LNCaP clone FGC (cell line): ENCODE measurements at places on chromosomes 4 and X.

- DNase-seq: no peak
Measured at GRCh38 chr4:80331693-80332092, 3.8 kb upstream of the CFAP299 start.

DNA sequence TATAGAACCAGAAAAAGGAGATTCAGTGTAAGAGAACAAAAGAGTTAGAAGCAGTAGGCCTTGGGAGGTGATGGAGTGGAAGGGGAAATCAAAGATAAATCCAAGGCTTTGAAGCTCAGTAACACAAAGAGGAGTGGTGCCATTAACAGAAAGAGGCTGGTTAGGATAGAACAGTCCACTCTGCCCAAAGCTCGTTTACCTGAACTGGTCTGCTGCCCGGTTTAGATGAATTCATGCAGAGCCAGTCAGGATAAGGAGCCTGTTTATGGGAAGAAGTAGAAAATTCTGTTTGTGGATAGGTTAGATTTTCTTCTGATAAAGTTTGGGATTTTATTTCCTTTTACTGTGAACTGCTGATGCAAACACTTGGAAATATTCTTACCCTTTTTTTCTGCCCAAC is 80.6 kb downstream of the HMGB2 start:
- DNase-seq: no peak

GRCh38 chr4:182748949-182749348 is 168.2 kb downstream of the DCTD start:
- DNase-seq: no peak

GRCh38 chr4:126018274-126018673 is 703.5 kb downstream of the FAT4 start:
- DNase-seq: no peak

GRCh38 chrX:24696294-24696693 is 2.6 kb downstream of the POLA1 start:
- DNase-seq: no peak

DNA sequence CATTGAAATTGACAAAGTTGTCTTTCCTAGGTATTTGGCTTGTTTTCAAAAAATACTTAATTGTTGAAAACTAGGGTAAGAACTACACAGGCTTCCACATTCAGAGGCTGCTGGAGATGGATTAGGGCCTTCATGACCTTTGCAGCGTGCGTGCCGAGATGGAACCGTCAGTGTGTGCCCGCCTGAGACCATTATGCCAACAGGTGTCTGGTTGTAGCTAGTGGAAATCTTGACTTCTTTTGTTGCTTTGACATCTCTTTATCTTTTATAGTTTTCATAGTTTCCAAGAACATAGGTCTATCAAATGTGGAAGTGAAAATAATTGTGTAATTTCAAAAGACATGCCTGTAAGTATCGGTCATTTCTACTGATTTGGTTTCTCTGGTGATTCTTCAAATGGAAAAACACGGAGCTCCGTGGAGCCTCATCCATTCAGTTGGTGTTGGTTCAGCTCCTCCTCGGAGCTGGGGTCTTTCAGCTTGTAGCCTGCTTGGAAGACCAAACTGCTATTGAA is 38.9 kb upstream of the CLCN4 start:
- DNase-seq: no peak

DNA sequence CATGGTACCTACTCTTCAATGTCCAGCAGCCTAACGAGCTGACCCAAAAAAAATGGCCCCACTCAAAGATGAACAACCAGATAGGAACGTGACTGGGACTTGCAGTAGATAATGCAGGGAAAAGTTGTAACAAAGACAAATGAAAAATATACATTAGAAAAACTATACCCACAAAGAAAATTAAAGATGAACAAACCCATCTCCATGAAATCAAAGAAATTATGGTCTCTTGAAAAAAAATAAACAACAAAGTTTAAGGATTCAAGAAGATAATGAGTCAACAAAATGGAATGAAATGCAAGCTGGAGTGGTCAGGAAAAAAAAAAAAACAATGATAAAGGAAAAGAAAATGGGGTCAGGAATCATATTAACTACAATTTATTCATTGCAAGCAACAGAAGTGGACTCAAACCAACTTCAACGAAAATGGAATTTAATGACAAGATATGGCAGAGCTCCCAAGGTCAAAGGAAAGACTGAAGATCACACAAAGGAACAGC is 309.8 kb upstream of the GALNT7 start:
- DNase-seq: no peak

DNA sequence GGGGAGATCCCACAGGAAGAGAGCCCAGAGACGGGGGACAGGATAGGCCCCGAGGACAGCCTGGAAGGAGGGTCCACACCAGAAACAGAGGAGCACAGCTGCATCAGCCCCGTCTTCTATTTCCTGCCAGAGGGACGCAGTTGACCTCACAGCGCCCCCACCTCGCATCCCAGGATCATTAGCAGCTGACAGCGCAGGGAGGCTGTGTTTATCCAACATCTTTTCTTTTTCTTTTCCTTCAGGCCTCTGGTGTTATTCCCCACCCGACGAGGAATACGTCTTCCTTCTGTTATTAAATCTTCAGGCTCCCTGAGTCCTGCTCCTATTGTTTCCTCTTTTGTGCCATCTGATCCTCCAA is 75.4 kb downstream of the DCHS2 start:
- DNase-seq: no peak

- DNase-seq: no peak
Measured at GRCh38 chrX:119502727-119503483, 34.7 kb downstream of the SLC25A5 start.

DNA sequence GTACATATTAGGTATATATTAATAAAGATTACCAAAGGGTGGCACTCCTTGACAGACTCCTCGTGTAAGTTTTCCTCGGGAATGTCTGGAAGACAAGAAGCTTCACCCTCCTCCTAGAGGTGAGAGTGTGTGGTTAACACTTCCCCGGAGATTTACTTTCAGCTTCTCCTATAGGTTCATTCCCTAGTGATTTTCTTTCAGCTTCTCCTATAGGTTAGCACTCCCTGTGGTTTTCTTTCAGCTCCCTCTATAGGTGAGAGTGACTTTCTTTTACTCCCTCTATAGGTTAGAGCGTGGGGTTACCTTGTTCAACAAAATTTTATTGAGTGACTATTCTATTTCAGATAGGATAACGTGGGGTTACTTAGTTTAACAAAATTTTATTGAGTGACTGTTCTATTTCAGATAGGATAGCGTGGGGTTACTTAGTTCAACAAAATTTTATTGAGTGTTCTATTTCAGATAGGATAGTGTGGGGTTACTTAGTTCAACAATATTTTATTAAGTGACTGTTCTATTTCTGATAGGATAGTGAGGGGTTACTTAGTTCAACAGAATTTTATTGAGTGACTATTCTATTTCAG is 106.0 kb upstream of the PLAC1 start:
- DNase-seq: no peak

DNA sequence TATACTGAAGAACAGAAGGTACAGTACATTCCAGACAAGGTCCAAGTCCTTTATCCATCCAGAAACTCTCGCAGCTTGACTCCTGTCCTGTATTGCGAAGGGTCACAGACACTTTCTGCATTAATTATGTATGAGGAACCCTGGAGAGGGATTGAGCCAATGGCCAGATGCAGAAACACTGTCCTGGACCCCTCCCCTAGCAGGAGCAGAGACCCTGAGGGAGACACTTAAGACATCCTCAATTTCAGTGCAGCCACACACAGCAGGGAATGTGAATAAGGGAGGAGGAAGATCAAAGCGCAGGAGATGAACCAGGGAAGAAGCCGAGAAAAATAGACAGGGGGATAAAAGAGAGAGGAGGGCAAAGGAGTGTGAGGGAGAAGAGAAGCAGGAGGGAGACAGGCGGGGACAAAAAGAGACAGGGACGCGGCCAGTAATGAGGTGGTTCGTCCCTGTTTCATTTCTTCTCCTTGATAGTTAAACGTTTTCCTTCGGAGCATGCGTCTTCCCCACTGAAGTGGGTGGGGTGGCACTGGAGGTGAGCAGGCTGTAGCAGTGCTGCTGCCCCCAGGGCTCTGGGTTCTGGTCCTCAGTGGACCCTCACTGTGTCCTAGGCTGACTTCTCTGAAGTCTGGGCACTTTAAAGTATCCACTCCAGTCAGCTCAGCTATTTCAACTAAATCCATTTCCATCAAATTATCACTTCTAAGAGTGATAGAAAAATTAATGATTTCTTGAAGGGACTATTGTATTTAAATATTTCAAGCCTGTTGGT is 356.4 kb upstream of the NOCT start:
- DNase-seq: no peak
